ENCODE measurements at places on chromosomes 11 and 22.

GRCh38 chr11:75421902-75422247 is 11.1 kb downstream of the KLHL35 start:
- DNase-seq = no peak

DNA sequence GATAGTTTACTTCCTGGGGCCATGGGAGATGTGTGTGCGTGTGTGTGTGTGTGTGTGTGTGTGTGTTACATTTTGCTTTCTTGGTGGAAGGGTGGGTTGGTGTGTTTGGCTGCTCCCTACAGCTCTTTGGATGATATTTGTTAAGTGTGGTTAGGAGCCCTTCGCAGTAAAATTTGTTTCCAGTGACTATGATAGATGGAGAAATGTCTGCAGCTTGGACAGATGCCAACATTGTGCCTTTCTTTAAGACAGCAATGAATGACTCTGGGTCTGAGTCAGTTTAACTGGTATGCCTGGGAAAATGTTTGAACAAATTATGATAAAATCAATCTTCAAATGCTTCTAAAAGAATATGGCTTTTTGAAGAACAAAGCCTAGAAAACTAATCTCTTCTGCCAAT is 102.7 kb upstream of the TRPC6 start:
- no peak for DNase-seq

DNA sequence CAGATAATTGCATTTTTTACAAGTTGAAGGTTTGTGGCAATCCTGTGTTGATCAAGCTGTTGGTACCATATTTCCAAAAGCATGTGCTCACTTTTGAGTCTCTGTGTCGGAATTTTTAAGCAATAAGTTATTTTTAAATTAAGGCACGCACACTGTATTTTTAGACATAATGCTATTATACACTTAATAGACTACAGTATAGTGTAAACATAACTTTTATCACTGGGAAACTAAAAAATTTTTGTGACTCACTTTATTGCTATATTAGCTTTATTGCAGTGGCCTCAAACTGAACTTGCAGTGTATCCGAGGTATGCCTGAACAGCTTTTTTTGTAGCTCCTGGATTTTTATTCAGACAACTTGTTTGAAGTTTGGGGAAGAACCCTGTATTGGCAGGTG is 31.3 kb upstream of the RRM1 start:
- DNase-seq = no peak

DNA sequence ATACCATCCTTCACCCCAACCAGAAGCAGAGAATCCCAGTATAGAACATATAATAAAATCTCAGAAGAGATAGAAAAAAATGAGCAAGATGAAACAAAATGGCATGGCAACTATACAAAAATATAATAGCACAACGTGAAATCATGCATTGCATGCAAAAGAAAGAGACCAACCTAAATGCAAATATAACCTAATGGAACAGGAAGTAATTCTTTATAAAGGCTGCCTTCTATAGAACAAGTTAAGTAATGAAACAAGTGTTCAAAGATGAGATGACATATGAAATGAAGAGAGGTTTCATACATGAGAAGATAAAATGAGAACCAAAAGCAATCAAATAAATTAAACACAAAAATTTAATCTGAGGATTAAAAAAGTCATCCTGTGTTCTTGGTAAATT is 18.5 kb upstream of the ARHGAP20 start:
- no peak for DNase-seq

DNA sequence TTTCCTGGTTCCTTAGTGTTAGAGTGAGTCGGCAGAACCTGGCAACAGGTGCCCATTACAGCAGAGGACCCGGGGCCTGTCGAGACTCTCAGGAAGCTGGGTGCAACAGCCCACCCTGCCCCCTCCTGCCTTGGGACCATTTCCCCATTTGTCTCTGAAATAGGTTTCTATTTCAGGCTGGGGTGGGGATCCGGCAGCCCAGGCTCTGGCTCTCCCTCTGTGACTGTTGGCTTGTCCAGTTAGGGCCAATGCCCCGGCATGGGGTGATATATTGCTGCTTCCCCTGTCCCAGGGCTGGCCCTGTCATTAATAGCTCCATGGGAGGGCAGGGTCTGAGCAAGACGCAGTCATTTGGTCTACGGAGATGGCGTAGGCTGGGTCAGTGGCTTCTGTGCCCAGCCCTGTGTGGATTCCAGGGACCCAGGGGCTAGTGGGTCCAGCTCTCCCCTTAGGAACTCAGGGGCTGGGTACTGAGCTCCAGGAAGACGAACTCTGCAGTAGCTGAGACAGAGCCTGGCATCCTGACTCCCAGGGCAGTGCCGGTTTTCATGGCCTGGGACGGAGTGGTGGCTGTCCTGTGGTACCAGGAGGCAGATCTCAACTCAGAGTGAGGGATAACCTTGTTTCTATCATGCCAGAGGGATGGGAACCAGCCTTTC is 2.7 kb downstream of the P2RY6 start:
- DNase-seq = no peak

DNA sequence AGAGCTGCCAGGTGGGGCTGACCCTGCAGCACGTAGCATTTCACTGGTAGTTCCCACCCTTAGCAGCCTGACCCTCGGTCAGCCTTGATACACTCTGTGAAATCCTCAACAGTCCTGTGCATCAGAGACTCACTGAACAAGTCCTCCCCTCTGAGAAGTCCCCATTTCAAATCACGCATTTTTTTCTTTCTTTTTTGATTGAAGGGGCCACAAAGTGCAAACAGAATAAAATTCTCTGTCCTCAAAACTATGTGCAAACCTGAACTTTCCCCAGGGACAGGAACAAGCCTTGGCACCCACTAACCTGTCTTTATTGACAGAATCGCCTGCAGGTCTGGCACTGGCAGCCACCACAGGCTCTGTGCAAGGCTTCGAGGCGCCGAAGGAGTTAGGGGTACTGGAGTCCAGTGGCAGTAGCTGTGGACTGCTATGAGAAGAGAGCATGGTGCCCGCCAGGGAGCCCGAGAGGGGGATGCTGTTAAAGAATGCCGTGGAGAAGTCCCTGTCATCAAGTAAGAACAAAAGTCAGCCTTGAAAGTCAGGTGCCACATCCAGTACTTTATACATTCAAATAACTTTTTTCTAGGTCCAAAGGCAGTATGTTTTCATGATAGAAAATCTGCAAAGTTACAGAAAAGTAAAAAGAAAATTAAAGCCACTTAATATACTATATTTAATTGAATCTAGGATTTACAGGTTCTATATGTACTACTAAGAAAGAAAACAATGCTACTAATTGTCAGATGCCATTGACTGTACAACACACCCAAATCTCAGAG is 53.8 kb downstream of the HIRA start:
- DNase-seq = no peak

DNA sequence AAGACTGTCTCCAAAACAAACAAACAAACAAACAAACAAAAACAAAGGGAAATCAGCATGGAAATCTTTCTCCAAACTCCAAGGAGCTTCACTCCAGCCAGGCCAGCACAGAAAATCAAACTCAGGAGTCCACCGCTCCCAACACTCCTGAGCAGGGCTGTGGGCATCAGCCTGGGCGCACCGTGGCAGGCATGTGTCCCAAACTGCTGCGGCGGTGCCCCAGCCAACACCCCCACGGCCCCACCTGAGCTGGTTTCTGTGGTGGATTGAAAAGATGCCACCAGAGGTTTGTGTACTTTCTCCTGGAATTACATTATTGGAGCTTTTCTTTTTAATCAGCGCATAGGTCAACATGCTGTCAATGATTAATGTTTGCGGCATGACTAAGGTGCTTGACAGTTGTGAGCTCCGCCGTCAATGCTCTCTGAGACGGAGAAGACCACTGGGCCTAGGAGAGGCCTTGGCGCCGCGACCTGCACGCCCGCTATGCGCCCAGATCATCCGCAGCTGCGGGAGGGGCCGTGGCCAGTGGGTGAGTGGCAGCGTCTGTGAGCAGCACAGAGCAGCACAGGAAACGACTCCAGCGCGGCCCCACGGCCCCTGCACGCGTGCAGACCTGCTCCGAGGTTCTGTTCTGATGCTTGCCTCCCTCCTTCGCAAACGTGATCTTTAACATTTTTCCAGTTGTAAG is 18.1 kb downstream of the DRD4 start:
- DNase-seq = no peak

DNA sequence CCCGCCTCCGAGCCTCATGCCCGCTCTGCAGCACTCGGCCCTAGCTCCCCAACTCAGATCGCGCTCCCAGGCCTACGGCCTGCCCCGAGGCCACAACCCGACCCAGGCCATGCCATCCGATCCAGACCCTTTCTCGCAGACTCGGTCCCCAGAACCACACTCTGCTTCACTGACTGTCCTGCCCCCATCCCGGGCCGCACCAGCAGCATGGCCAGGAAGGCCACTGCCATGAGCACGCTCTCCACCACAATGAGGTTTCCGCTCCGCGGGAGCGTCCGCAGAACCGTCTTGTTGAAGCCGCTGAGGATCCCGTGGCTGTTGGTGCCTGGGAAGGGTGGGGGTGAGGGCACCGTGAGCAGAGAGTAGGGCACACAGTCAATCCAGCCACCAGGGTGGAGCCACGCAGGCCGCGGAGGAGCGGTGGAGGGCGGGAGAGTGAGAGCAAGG is 6.4 kb downstream of the UNC93B1 start:
- DNase-seq = no peak

GRCh38 chr11:3970108-3970507 is 114.6 kb downstream of the STIM1 start:
- DNase-seq = no peak

- DNase-seq = no peak
Measured at GRCh38 chr11:92266806-92267205, 42.2 kb downstream of the FAT3 start.

DNA sequence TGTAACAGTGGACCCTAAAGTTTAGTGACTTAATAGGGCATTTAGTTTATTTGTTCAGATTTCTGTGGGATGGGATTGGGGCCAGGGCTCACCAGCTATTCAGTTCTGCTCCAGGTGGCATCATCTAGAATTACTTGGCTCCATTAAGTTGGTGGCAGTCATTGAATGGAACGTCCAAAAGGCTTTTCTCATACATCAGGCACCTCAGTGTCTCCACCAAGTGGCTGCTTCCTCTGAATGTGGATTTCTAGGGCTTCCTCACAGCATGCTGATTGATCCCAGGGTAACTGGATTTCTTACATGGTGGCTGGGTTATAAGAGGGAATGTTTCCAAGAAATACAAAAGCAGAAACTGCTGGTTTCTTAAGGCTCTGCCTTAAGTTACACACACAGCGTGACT is 34.7 kb downstream of the USP47 start:
- DNase-seq = no peak

- DNase-seq = no peak
Measured at GRCh38 chr11:110081462-110082376, 11.5 kb upstream of the ZC3H12C start.

GRCh38 chr11:45745065-45745811 is 59.7 kb upstream of the SLC35C1 start:
- DNase-seq = no peak

GRCh38 chr11:36090356-36091109 is 146.7 kb downstream of the LDLRAD3 start:
- no peak for DNase-seq

- no peak for DNase-seq
Measured at GRCh38 chr11:6353367-6353987, 33.2 kb upstream of the CAVIN3 start.

- DNase-seq = no peak
Measured at GRCh38 chr11:31160504-31161422, 208.8 kb downstream of the DCDC1 start.

- DNase-seq = no peak
Measured at GRCh38 chr22:24430431-24431308, 3.3 kb downstream of the ADORA2A start.

DNA sequence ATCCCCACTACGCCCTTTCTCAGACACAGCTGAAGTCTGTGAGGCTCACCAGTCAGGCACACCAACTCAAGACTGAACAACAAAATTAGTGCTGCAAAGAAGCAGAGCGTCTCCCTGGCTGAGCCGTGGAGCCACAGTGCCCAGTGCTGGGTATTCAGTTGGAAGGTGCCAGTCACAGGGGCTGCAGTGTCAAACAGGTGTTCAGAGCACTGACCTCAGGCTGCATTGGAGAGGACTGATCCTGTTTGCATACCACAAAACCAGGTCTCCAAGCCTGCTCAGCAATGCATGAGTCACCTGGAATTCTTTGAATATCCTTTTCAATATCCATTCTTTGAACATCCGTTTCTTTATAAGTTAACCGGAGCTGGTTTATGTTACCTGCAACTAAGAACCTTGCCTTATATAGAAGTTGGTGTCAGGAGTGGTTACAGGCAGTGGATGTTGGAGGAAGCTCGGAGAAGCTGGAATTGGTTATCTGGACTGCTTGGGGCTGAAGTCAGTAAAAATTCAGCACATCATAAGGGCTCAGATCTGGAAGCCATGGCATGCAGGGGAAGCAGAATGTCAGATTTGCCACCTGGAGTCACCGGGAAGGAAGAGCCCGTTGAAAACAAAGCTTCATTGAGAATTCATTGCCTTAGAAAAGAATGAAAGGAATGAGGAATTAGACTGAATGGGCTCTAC is 30.3 kb downstream of the PDGFB start:
- DNase-seq = no peak

- no peak for DNase-seq
Measured at GRCh38 chr11:87355596-87355995, 317.9 kb downstream of the TMEM135 start.

DNA sequence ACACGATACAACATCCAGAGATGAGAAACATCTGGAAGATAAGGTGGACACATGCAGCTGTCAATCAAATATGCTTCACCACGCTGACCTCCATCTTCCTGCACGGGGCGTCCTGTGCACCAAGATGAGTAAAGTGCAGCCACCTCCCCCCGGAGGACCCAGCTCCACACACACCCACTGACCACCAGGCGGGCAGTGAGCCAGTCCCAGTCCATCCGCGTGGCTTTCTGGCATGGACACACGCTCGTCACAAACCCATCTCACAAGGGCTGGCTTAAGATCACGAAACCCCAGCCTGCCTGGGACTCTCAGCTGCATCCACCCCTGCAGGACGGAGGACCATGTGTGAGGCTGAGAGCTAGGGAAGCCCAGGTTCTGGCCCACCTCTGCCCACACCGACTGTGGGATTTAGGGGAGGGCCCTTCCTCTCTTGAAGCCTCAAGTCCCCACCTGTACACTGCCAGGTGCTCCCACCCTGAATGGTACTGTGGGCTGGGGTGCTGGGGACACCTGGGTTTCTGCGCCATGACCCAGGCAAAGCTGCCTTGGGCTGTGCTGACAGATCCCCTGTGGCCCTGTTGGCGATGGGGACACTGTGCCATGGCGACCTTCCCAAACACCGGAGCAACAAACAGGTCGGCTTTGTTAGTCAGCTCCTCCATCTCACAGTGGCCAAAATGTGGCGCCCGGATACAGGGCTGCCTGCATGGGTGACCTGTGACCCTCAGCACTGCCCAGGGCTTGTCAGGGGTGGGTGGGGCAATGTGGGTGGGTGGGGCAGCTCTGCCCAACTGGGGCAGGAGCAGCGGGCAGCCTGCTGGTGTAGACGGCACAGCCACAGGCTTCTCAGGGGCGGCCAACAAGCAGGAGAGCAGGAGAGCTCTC is 629.0 kb downstream of the TBC1D22A start:
- DNase-seq = no peak

Measured in amniotic stem cell (primary cell).